ENCODE measurements at places on chromosomes 1 and 21.

DNA sequence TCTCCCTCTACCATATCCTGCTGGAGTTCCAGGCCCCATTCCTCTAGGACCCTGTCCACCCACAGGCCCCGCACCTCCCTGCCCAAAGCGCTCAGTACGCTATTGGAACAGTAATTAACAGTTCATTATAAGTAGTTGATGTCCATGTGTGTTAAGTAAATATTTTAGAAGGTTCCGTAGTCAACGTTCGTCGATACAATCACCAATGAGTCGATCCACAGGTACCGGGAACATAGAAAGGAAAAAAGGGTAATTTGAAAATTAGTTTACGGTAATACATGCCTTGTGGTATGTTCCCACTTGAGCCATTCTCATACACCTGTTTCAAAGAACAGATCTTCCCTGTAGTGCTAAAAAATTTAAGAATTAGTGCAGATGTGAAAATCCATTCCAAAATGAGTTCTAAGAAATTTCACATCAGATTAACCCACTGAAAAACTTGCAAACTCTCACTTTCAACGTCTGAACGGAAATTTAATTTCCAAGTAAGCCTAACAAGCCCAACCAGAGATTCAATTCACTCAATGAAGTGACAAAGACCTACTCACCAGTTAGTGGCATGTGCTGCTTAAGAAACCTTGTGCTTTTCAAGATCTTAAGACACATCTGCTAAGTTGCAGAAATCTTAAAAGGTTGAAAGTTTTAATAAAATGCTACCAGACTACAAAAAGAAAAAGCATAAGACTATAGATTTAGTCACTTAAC lies 8.3 kb downstream of the SFPQ start:
- no peak for DNase-seq

GRCh38 chr1:100034470-100034869 lies 64.7 kb downstream of the SLC35A3 start:
- DNase-seq: no peak

DNA sequence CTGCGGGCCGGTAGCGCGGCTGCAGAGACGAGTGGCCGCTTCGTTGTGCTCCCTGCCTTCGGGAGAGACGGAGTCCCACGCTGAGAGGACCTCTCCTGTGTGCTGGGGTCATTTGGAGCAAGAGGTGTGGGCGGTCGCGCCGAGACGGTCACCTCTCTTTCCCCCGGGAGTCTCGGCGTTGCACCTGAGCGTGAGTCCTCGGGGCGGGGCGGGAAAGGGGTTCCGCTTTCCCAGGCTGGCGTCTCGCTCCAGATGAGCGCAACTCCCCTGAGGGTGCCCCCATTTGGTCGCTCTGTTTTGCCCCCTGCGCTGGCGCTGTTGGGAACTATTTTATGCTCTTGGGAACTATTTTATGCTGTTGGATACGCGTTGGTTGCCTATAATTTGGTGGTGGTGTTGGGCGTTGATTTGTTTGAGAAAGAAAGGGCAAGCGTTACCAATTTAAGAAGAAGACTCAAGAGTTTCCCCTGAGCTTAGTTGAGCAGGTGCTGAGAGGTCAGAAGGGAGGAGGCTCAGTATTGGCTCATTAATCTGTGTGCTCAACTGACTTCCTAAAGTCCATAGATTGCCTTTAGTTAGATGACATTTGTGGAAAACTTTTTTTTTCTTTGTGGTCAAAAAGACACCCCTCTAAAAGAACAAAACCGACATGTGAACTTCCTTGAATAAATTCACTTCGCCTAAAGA lies 683 bp downstream of the LRRC8B start:
- DNase-seq: no peak

DNA sequence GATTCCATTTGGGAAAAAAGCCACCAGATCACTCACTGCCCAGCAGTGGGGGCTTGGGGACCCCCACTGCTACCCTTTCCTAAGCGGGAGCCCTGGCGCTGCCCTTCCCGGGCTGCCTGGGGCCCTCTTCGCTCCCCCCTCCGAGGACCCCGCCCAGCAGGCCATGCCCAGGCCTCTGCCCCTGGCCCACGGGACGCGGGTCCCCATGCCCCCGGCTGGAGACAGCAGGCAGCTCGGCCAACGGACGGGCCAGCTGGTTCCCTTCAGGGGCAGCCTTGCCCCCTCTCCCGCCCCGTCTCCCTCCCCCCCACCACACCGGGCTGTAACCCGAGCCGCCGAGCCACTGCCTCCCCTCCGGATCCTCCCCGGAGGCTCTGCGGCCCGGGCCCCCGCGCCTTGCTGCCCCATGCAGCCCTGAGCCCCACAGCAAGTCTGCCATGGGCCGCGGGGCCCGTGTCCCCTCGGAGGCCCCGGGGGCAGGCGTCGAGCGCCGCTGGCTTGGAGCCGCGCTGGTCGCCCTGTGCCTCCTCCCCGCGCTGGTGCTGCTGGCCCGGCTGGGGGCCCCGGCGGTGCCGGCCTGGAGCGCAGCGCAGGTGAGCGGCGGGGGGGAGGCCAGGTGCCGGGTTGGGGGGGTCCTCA lies at the start of gene MMP23B:
TSS of gene MMP23B (plus strand) at position 392 of the 639 bp plus-strand sequence. CDS start at position 438, 46 bp downstream.
- DNase-seq: peak; percentile 91

DNA sequence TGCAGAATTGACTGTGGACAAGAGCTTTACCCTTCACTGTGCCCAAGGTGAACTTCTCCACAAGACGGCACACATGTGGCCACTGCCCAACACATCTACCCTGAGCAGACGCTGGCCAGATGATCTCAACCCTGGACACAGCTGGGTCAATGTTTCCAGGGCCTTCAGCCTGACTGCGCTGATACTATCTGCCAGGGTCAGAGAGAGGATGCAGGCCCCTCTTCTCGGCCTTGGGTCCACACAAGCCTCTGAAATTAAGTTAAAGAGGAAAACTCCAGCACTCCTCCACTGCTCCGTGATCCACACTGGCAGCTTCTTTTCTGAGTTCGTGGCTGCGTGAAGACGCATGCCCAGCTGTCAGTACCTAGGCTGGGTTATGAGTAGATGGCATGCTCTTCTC lies 58.1 kb downstream of the GLIS1 start:
- DNase-seq: no peak

DNA sequence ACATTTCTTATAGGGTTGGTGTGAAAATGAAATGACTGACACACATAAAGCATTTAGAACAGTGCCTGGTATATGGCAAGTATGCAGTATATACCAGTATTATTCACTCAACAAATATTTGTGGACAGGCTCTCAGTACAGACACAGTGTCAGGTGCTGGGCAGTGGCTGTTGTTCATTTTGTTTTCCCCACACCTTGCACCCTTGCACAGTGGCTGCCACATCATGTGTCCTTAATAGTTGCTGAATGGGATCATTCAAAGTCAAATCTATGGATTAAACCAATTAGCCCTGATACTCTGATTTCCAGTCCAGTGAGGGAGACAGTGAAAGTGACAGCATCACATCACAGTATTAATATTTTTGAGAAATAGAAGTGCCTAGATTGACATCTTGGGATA lies 2.4 kb downstream of the SLAMF1 start:
- DNase-seq: no peak

DNA sequence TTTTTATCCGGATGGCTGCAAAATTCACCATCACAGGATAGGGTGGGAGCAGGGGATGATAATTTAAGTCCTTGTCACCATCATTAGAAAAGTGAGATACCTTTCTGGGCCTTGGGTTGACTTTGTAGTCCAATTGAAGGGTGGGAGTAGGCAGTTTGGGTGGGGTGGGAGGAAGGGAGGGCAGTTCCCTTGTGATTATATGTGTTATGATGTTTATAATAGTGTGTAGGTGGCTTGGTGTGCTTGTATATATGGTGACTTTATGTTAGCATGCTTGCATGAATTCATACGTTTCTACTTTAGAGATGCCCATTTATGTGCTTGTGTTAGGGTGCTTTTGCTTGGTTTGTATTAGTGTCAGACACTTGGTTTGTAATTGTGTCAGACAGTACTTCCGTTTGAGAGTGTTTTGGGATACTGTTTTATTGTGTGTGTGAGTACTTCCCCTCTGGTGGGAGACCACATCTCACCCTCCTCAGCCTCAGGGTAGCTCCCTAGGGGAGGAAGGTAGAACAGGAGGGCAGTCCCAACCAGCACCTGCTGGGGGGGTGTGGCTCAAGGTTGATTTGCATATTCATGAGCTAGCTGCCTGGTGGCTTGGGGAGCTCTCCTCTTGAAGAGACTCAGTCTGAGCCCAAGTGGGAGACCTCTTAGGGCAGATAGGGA lies 6.3 kb upstream of the POU3F1 start:
- no peak for DNase-seq

DNA sequence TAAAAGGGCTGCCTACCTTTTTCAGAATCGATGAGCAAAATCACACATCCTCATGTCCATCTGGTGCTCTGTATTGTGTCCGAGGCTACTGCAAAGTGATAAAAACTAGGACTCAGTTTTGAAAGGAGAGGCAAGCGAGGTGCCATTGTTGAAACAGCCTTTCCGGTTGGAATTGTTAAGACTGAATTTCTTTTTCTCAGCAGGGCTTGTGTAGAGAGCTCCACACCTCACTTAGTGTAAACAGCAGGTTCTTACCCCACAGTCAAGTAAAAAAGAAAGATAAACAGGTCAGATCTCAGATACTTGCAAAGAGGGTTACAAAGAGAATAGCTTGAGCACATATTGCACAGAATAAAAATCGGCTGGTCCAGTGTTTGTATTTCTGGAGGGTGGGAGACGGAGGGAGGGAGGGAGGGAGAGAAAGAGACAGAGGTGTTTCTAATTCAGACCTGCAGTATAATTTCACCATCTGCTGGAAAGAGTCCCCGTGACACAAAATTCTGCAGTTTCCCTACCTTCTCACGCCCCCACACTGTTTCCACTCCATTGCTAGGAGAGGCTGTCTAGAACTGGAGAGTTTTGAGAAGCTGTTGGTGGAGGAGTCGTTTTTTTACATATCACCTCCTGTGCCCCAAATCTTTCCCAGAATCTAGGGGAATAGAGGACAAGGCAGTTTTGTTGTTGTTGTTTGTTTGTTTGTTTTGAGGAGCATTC lies 82.5 kb downstream of the EDEM3 start:
- no peak for DNase-seq

DNA sequence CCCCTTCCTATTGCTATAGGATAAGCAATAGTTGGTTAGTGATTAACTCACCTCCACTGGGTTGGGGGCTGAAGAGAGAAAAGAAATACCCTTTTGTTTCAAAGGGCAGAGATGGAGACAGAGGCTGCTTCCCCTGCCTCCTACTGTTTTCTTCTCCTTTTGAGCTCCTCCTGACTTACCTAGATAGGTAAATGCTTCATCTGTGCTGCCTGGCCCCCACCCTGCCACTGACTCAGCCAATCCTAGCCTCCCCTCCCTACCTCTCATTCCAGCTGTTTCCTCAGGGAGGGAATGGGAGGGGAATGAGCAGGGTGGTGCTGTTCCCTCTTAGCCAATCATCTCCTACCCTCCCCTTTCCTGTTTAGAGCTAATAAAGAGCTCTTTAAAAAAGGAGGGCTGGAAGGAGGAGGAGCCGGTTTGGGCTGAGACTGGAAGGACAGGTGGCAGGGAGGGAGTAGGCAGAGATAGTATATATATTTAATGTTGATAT lies at the start of gene C1orf116:
TSS of gene C1orf116 (minus strand) at position 229 of the 490 bp plus-strand sequence. CDS start 5,158 bp downstream, outside the sequence.
- DNase-seq: peak; percentile 83

GRCh38 chr1:147334292-147334691 lies 91.8 kb downstream of the CHD1L start:
- DNase-seq: peak; percentile 61

DNA sequence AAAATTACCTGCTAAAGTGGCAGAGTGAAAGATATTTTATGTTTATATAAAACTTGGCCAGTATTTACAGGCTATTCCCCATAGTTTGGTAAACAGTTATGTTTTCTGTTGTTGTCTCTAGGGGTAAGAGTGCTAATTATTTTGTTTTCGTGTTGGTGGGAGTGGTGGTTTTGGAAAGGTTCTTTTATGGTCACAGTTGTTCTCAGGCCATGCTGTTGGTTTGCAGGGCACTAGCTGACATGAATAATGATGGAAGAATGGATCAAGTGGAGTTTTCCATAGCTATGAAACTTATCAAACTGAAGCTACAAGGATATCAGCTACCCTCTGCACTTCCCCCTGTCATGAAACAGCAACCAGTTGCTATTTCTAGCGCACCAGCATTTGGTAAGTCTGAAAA lies 92.5 kb downstream of the ITSN1 start:
- DNase-seq: no peak

DNA sequence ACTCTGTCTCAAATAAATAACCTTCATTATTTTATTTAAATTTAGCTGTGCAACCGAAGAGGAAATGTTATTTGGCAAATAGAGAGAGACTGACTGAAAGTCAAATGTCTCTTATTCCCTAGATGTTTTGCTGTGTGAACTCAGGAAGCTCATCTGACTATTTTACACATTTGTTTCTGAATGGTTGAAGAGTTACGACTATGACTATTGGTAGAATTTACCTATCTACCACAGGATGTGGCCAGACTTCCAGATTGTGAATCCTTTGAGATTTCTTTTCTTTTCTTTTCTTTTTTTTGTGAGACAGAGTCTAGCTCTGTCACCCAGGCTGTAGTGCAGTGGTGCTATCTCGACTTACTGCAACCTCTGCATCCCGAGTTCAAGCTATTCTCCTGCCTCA lies 5.3 kb upstream of the SDE2 start:
- no peak for DNase-seq

DNA sequence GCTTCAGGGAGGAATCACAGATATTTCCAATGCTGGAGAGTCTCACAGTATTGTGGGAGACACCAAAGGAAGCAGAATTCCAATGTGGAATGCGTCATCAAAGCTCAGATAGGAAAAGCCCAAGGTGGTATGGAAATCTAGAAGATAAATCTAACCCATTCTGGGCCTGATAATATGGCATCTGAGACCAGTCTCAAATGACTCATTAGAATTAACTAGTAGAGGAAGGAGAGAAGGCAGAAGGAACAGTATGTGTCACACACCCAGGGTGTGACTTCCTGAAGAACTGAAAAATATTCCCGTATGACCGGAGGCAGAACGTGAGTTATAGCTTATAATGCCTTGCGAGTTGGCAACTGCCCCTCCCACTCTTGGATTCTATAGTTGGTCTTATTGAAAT lies 499.2 kb downstream of the PLPP3 start:
- DNase-seq: no peak

Measured in lung (tissue), 17 donors.